ENCODE measurements at places on chromosomes 5 and 9. TPM values are rescaled to one million over a fixed set of nuclear protein-coding genes. Genes with fewer than 3 reads are reported as not detected.

Gene ADCY2
- polyA plus RNA-seq: 4.7 TPM

Gene RNF180
- polyA plus RNA-seq: 5.6 TPM

Gene CAMK4
- polyA plus RNA-seq: 10.9 TPM

Gene KIF4B
- 0.01 TPM for polyA plus RNA-seq

Gene PCDHA9
- polyA plus RNA-seq: 0.24 TPM

GRCh38 chr5:54946306-54946819, 39.0 kb downstream of the ESM1 start:
- DNase-seq: no peak

DNA sequence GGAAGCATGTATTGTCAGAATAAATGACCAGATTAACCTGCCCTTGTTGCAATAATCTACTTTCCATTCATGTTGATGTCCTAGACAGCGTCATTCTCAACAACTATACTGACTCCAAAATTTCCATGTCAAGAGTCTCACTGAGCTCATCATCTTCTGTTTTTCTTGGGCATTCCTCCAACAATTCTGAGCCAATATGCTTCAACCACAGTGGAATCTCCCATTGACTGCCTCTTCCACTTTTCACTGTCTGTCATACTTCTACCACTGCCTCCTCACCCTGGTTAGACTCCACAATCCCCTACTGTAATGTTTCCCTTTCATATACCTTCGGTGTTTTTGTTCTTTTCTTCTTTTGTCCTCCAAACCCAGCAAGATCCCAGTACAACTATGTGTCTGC, 162.8 kb downstream of the TLE1 start:
- DNase-seq: no peak

DNA sequence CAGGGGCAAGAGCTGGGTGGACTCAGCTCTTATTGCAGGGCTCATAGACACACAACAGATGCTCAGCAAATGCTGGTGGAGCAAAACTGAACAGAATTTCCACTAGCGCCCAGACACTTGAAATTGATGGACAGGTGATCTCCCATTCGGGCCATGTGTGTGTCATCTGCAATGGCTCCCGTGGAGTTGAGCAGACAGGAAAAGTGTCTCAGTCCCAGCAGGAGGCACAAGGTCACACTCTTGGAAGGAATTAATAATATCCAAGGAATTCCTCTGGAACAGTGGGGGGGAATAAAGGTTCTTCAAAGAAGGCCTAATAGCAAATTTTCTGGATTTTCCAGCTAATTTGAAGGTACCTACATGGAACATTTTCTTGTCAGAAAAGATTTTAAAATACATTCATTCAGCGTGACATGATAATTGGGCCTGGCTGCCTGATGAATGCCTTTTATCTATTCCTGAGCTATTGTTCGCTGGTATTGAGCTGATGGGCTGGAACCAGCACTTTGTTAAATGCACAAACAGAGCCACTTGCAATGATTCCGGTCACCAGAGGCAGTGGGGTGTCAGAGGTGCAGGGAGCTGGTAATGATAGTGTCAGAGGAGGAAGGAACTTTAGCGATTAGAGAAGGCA, 31.5 kb upstream of the ALDH1B1 start:
- DNase-seq: no peak

DNA sequence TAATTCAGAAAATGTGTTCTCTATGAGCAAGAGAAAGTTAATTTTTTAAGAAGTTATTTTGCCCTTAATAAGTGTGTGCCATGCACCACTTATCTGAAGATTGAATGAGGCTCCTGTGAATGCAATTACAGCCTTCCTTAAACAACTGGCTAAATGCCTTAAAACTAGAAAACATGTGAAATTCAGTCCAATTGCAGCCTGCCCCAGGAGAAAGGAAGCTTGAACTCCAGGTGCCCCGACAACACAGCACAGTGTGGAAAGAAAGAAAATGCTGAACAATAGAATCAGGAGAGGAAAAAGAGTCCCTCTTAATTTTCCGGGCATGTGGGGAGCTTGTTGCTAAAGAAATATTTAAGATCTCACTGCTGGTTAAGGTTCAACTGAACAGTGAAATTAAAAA, 8.8 kb downstream of the LHFPL2 start:
- no peak for DNase-seq

DNA sequence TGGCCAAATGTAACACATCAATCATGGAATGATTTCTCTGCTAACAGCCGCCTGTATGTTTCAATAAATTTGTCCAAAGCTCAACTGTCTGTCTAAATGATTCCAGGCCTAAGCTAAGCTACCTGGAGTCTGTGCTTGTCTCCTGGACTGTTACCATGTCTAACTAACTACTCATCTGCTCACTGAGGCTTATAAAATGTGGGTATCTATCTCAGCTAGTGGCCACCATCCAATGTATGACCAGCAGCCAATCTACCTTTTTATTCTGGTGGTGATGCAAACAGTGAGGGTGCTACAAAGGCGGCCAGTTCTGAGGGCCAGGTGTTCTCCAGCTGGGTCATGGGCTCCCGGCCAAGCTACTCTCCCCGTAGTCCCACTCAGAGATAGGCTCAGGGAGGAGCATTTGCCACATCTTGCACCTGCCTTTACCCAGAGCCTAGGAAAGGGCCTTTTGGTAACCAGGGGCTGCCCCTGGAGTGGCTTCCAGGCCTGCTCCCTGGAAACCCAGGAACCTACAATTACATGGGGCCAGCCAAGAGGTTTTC, 59.1 kb downstream of the PFDN1 start:
- no peak for DNase-seq

DNA sequence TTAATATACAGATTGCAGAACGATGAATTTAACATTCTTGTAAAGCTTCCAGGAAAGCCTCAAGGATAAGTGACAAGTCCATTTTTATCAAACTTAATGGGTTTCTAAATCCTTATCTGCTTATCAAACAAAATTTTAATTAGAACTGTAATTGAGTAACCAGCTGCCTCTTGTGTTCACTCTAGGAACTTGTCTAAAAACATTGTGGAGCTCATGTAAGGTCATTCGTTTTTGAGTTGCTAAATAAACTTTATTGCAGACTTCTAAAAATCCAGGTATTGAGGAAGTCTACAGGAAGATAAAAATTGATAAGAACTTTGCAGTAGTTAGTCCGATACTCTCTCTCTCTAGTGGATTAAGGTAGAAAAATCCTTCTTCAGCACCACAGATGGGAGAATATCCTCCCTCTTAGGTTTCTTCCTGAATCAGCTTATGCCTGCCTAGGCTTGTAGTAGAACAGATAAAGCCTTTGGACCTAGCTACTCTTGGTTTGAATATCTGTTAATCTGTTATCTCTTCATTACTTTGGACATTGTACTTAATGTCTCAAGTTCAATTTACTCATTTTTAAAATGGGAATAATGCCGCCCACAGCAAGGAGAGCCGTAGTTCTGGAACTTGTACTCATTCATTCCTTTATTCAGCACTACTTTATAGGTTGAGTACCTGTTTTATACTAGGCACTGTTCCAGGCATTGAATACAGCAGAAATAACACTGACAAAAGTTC, 60.0 kb upstream of the DHFR start:
- peak; percentile 32 for DNase-seq

GRCh38 chr5:124661317-124662141, 84.9 kb downstream of the ZNF608 start:
- DNase-seq: peak; percentile 89

GRCh38 chr5:132774896-132775295, 2.1 kb downstream of the SEPTIN8 start:
- DNase-seq: no peak

DNA sequence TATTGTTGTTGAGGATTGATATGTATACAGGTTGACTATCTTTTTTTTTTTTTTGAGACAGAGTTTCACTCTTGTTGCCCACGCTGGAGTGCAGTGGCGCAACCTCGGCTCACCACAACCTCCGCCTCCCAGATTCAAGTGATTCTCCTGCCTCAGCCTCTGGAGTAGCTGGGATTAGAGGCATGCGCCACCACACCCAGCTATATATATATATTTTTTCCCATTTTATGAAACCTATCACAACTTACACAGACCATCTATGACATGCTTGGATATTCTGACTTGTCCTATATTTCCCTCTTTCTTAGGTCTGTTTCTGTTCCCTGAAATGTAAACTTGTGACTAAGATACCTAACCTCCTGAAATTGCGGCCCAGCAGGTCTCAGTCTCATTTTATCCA, 5.0 kb downstream of the CD14 start:
- no peak for DNase-seq

All from large intestine (tissue), 12 donors.